ENCODE measurements at places on chromosomes 16 and 17. TPM values are rescaled to one million over a fixed set of nuclear protein-coding genes. Genes with fewer than 3 reads are reported as not detected.

The C16orf92 gene
- total RNA-seq = not detected

DNA sequence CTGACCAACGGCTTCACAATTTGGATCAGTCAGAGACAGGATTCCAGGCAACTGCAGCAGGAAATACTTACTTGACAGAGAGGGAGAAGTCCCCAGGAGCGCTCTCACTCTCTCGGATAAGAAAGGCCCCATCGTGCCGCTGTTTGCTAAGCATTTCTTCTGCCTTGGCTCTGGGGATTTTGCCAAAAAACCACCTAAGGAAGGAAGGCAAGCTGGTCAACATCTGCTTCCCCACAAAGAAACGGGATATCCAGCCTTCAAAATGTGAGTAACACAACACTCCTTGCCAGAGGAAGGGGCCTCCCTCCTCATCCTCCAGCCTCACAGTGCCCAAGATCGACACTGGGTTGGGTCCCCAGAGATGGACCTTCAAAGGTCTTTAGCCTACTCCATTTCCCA, 36.6 kb upstream of the SLC25A19 start:
- no peak for DNase-seq
- peaks cover 38% of the 10 kb centered on the region for H3K36me3 ChIP-seq
- H3K4me1 ChIP-seq = peaks cover 31% of the 10 kb centered on the region
- no peak overlapping the region for H3K4me3 ChIP-seq

DNA sequence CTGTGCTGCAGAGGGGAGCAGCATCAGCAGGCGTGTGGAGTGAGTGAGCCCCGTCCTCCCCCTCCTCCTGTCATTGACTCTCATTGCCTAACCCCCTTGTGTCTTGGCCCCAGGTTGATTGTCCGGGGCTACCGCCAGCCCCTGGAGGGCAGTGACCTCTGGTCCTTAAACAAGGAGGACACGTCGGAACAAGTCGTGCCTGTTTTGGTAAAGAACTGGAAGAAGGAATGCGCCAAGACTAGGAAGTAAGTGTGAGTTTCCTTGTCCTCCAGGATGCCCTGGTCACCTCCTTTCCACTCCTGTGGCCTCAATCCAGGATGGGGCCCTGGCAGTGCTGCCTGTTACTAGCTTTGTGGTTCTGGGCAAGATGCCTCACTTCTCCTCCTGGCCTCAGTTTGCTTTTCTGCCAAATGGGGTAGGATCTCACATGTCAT, 87.0 kb downstream of the ABCC1 start:
- no peaks in the 10 kb centered on the region for H3K27me3 ChIP-seq
- no peak overlapping the region for H3K27ac ChIP-seq

The RHBDF1 gene
- not detected for total RNA-seq

- no peaks in the 10 kb centered on the region for H3K27me3 ChIP-seq
- no peaks in the 10 kb centered on the region for H3K4me1 ChIP-seq
- H3K36me3 ChIP-seq = no peaks in the 10 kb centered on the region
- no peak overlapping the region for H3K4me3 ChIP-seq
Measured at GRCh38 chr16:78184238-78185183, 85.1 kb downstream of the WWOX start.

- H3K27me3 ChIP-seq = no peaks in the 10 kb centered on the region
- H3K27ac ChIP-seq = no peak overlapping the region
- no peak for DNase-seq
- no peak overlapping the region for H3K4me3 ChIP-seq
- H3K4me1 ChIP-seq = peaks cover 4% of the 10 kb centered on the region
- no peaks in the 10 kb centered on the region for H3K36me3 ChIP-seq
Measured at GRCh38 chr17:17096438-17097178, 54.4 kb downstream of the MPRIP start.
